ENCODE measurements at places on chromosomes 16 and 17. TPM values are rescaled to one million over a fixed set of nuclear protein-coding genes. Genes with fewer than 3 reads are reported as not detected.

TNP2 gene
- total RNA-seq = not detected

ACD gene
- total RNA-seq = 47.9 TPM

ATF7IP2 gene
- 6.7 TPM for total RNA-seq

DPEP2 gene
- total RNA-seq = not detected
